ENCODE measurements at places on chromosomes 2 and 18.

DNA sequence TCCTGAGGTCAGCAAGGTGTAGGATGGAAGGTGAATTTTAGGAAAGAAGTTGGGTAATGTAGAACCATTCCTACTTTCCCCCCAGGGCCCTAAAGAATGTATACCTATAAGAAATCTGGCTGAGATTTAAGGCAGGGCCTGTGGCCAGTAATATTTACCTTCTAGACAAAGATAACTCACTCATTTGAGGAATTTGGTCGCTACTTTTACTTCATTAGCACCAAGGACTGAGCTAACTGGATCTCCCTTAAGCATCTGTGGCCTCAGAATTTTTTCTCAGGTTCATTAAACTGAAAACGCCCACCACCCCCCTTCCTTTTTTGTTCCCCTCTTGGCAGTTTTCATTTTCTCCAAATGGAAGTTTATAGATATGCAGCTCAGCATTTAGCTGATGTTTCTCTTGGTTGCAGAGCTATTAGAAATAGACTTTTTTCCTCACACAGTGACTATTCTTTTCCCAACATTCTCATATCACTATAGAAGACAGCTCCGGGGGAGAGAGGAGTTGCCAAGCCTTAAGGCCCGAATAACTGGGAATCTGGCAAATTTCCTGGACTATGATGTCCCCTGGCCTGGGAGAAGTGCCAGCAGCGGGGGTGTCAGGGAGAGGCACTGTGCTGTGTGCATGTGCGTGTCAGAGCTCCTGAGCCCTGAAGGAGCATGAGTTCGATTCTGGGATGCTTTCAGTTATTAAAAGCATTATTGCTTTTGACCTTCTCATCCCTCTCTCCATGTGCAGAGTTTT is 310.9 kb downstream of the PRKCE start:
- no peak for DNase-seq

DNA sequence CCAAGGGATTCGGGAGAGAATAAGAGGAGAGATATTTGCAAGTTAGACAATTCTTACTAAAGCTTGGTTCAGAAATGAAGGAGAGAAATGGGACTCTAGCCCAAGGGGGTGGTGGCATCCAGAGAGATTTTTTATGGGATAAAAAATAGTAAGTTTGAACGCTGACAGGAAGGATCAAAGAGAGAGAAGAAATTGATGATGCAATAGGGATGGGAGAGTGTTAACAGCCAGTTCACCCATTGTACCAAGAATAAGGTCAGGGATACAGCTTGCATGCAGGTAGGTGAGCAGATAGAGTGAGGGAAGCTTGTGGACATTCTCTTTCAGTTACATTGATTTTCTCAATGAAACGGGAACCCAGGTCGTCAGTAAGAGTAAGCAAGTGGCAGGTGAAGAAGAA is 1.2 kb upstream of the ARHGAP25 start:
- DNase-seq: no peak

- DNase-seq: no peak
Measured at GRCh38 chr2:850429-850828, 100.2 kb upstream of the SNTG2 start.

DNA sequence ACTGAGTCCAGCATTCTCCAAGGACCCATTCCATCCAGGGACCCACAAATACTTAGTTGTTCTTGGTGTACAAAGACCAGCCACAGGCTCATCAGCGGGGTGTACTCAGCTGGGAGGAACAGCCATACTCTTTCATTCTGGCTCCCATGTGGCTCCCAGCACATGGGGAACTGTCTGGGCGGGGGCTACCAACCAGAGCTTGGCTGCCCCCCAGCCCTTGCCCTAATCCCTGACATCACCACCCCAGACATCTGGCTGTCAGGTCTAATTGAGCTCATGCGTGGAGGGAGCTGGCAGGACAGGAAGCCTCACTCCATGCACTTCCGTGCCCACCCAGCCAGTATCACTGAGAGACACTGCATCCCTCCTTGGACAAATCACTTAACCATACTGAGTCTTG is 283.6 kb downstream of the DYSF start:
- DNase-seq: no peak

DNA sequence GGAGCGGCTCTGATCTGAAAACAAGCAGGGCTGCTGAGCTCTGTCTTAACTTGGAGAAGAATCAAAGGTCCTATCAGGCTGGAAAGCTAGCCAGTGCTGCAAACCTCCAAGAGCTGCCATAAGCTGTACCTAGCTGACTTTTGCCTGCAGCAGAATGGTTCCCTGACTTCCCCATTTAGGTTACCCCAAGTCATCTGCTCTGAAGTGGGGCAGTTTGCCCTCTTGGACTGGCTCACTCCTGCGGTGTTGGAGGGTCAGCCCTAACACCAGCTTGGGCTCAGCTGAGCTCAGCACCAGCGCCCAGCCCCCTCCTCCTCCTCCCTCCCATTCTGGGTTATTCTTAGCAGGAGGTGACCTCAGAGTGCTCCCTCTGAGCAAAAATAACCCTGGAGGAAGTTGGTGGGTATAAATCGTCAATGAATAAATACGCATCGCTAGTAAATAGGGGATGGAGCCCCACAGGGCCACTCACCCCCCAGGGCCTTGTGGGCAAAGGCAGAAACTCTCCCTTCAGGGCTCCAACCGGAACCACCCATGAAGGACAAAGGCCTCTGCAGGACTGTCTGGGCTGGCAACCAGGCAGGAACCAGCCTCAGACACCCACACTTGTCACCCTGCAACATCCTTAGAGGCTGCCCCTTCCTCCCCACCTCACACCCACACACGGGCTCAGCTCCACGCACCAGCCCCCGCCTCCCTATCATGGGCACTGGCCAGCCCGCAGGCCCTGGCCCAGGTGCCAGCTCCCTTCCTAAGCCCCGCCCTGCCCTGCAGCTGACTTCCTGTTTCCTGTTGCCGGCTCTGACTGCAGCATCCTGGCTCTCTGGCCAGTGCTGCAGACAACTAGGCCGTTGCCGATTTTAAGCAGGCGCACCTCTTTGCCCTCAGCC is 46.9 kb downstream of the DNMT3A start:
- peak; percentile 54 for DNase-seq

DNA sequence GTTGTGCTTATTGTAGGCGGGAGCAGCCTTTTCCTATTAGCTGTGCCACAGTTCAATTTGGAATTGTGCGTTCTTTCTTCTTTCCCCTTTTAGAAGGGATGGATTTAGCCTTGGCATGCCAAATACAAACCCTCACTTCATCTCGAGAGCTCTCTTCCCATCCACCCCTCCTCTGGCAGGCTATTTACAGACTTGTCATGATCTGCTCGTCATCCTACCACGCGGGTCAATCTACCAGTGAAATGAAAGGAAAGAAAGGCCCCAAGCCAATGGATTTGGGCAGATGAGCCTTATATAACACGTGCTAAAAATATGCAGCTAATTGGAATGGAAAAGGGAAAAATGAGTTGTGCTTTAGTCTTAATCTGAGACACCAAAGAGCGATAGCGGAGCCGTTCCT is 277.5 kb downstream of the PRKCE start:
- DNase-seq: no peak

DNA sequence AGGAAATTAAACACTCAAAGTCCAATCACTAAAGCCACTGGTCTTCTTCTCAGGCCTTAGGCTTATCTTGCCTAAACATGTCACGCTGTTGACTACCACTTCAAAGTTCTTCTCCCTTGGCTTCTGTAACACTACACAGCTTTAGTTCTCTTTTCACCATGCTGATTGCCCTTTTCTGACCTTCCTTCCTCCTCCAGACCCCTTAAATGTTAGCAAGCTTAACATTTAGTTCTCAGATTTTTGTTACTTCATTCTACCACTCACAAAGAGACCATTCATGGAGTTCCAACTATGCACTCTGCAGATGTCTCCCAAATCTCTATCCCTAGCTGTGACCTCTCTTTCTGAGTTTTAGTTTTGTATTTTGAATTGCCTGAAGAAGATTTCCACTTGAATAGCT is 64.4 kb downstream of the TTC21B start:
- DNase-seq: no peak

DNA sequence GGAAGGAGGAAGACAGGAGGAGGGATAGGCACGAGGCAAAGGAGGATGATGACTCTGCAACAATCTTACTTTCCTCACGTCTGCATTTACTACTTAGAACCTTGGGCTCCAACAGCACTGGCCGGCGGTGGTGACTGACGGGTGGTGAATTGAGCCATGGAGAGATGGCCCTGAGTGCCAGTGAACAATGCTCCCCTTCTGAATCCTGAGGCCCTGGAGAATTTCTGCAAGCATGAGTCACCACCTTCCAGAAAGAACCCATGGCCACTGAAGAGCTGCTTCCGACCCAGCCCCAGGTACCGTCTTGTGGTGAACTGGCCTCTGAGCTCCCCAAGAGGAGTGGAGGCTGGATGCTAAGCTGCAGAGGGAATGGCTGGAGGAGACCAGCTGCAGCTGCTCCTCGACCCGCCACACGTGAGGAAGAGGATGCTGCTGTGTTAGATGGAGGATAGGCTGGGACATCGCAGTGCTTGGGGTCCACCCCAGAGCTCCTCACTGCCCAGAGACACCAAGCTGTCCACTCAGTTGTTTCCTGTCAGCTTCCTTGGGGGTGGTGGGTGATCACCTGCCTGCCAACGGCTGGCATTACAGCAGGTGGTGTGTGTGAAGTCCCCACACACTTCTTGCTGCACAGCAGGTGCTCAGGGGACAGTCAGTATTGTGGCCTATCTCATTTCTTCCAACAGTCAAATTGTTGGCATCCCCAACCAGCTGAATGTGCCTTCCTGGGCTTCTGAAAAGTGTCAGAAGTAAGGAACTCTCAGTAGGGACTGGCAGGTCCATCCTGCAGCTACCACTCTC is 186.5 kb upstream of the ID2 start:
- no peak for DNase-seq

DNA sequence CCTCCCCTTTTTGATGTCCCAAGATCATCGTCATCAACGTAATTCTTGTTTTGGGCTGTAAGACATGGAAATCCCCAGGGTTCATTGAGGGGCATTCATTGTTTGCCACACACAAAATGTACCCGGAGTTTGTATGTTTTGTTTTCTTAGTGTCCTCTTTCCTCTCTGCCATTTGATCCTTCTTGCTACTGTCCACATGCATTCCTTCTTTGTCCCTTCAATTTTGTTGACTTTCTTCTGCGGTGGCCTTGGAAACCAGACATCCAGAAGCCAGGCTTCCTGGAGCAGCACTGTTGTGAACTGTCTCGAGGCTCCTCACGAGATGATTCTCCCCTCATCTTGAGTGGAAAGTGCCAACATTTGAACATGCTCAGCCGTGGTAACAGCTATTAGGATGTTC is 24.8 kb downstream of the IGFBP2 start:
- no peak for DNase-seq

DNA sequence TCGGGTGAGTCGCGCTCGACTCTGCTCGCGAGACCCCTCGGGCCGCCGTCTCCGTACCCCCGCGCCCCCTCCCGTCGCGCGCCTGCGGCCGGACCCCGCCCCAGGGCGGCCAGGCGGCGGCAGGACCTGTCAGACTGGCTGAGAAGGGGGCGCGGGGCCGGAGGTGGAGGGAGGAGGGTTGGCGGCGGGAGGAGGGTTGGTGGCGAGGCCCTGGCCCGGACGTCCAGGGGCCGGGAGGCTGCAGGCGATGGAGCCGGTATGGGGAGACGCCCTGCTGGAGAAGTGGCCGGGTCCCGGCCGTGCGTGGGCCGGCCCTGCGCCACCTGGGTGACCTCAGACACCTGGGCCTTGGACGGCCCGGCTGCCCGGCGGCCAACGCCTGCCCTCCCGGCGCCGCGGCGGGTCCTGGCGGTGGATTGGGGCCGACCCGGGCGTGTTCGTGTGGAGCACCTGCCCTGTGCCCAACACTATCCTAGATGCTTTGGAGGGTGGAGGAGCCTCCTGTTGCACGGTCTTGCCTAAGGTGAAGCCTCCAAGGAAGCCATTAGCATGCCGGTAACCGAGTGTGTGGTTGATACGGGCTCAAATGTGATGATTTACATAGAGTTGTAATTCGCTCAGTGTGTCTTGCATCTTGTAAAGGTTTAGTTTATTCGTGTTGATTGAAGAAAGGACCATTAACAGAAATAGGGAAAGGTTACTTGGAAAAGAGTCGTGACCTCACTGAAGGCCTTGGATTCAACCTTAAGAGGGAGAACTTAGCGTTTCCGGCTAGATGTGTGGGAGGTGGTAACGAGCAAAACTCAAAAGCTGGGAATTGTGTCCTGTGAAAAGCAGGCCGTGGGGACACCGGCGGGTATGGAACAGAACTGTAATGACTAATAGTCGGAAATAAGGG is 550 bp downstream of the MYL12B start:
- DNase-seq: peak; percentile 11

DNA sequence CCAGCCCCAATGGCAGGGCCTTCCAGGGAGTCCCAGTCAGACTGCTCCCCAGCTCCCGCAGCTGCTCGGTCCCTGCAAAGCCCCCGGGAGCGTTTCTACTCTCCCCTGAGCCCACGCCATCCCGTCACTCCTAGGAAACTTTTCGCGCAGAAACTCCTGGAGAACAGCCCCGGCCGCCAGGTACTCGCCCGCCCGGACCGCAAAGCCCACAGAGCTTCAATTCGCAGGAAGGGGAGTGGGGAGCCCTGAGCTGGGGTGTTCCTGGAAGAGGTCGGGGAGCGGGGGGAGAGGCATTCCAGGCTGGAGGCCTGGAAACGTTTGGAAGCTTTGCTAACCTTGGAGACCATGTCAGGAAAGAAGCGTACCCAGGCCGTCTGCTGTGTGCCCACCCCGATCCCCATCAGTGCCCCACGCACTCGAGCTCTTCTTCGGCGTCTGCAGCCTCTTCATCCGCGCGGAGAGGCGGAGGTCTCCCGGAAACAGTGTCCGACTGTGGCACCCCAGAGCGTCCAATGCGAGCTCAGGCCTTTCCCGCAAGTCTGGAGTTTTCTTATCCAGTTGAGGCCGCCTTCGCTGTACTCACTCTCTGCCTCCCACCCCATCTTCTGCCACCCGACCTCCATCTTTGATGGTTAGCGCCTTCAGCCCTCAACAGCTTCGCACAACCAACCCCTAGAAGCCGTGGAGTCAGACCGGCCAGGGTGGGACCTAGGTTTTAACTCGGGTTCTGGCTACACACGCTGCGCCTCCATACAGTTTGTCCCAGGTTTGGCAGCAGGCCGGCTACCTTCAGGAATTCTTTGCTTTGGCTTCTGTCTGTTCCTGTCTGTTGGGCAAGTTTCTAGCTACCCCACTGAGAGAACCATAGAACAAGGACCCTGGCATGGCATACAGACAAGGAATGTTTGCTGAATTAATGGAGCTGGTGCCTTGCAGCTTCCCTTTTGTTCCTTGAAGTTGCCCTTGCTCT is 3.7 kb downstream of the PCGF1 start:
- no peak for DNase-seq

DNA sequence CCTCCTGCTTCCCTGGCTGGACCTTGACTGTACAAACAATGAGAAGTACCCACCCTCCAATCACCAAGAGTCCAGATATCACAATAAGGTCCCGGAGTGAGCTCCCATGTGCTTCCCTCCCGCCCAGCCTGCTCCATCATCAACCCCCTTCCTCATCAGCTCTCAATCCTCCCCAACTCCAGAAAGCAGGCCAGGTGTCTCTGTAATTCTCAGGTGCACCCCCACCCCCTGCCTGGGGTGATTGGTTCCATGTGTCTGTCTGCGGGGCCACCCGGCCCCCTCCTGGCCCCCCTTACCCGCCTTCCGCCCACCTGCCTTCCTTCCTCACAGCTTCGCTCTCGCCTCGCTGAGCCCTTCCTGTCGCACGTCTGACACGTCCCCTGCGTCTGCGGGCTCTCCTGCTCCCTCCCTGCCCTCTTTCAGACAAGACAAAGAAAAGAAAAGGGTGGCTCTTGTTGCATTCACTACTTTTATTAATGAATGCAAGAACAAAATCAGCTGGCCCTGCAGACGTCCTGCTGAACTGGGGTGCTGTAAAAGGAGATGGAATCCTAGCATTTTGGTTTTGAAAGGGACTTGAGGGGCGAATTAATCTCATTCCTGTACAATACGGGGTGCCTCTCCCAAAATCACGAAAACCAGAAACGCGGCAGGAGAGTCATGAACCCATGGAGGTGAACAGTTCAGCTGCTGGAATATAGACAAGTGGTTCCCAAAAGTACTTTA is 26.5 kb upstream of the IGFBP2 start:
- DNase-seq: no peak

Measured in activated T-helper 9 cell treated with anti-CD3 and anti-CD28 coated beads, Interleukin-2, amount 50 U/mL, for 16 hours (primary cell).